ENCODE measurements at places on chromosomes 5 and 9.

GRCh38 chr9:33517373-33517772, 6.7 kb upstream of the ANKRD18B start:
- DNase-seq, result no peak

GRCh38 chr5:206927-207536, 10.9 kb downstream of the CCDC127 start:
- DNase-seq, result no peak

DNA sequence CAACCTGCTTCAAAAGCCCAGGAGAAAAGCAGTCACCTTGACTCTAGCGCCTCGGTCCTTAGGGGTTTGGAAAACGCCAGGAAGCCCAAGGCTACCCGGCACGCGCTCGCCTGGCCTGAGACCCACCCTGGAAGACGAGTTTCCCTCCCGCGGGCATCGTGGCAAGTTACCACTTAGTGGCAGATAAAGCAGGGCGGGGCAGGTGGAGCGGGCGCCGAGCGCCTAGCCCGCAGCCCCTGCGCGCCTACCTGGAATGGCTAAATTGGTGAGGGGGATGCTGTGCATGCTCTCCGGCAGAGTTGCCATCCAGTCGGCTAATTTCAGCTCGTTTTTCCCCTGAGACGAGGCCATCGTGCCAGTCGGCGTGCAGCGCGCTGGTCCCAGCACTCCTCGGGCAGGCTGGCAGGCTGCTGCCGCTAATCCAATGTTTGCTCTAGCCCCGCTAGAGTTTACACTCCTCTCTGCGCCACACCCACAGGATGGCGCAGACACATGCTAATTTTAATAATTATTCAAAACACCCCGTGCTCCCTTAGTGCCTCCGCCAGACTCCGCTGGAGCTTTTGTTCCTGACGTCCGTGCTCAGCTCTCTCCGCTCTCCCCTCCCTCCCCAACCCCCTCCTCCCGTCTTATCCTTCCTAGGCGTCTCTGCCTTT, at the start of gene PLCXD3:
Gene PLCXD3 (minus strand): TSS at position 426 of the 656 bp plus-strand sequence. CDS start 75 bp downstream, at position 351.
- DNase-seq, result no peak

GRCh38 chr5:13932561-13932960, 11.9 kb downstream of the DNAH5 start:
- no peak for DNase-seq

DNA sequence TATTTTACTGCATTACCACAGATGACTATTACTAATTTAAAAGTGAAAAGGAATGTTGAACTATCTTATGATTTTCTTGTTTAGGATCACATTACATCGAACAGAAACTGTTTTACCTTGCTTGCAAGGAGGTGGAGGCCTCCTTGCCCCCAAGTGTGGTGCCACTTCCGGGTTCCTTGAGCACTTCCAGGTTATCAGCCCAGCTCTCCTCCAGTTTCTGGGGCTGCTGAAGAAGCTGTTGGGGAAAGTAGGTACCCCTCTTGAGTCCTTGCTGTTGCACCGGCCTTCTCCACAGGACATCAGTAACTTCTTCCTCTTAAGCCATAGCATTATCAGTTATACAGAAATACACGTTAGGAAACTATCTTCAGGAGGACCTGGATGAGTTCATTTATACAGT, 278.2 kb downstream of the DMRT2 start:
- no peak for DNase-seq

DNA sequence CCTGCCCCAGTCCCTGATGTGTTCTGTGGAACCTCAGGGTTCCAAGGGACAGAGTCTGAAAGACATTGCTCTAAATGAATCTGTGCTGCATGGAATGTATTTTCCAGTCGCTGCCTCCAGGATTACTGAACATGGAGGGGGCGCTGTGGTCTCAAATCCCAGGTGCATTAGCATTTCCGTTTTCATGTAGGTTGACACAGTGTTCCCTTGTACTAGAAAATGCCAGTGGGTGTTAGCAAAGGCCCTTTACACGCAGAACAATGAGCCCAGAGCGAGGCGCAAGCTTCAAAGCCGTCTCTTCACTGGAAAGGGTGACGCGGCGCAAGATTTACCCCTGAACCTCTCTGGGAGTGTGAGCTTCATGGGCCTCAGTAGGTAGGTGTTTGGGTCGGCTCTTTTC, 308.3 kb downstream of the SLIT3 start:
- DNase-seq, result no peak

GRCh38 chr5:92554447-92555085, 1026.5 kb downstream of the NR2F1-AS1 start:
- DNase-seq, result no peak

- no peak for DNase-seq
Measured at GRCh38 chr9:124482431-124483031, 24.7 kb downstream of the NR5A1 start.

GRCh38 chr9:109994141-109994540, 213.8 kb downstream of the C9orf152 start:
- DNase-seq, result no peak

GRCh38 chr9:35294066-35294465, 132.3 kb downstream of the UNC13B start:
- DNase-seq, result no peak

- no peak for DNase-seq
Measured at GRCh38 chr9:100472788-100473275, at the start of gene TMEFF1. TSS of gene TMEFF1 (plus strand) at chr9:100473149. CDS start at chr9:100473545, 396 bp downstream.

- no peak for DNase-seq
Measured at GRCh38 chr9:136689108-136689460, 1.8 kb upstream of the AGPAT2 start.

DNA sequence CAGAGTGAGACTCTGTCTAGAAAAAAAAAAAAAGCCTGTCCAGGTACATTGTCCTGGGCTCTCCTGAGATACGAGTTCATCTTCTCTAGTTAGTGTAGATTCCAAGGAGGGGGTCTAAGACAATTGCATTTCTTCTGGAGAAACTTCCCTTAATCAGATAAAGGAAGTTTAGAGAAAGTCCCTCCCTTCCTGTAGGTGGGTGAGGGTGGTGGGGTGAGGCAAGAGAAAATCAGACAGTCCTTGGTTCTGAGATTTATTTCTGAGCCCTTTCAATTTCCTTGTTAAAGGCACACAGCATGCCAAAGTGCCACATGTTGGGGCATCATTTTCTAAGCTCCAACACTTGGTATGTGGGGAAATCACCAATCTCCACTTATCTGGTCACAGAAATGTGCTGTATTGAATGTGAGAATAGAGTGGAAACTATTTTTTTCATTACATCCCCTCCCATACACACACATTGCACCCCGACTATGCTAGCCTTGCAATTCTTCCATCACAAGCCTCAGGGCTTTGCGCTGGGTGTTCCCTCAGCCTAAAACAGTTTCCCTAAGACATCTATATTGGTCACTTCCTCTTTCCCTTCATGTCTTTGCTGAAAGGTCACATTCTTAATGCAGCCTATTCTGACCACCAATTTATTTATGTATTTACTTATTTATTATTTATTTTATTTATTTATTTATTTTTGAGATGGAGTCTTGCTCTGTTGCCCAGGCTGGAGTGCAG, 5.1 kb upstream of the TUT7 start:
- no peak for DNase-seq

DNA sequence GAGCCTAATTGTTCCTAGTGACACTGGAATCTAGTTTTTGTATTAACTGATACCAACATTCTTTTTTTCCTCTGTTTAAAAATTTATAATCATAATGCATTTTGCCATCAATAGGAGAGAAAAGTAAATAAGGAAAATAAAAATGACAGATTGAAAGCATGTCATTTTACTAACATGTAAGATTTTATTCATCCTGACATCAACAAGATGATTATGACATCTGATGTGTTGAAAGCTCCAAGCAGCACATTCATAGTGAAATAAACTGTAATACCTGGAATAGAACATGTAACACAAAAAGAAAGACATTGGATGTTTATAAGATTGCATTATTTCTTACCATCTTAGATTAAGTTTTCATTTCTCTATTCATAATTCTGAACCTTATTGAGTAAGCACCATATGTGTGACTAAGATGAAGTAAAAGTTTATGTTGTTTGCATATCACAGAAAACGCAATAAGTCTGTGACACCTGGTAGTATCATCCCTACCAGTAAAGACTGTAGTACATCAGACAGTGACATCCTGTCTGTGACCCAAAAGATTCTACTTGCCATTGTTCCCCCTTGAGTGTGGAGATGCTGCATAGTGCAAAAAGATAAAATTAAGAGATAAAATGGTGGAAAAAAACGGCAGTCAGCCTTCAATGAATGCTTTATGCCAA, 225.6 kb downstream of the PCSK5 start:
- no peak for DNase-seq

DNA sequence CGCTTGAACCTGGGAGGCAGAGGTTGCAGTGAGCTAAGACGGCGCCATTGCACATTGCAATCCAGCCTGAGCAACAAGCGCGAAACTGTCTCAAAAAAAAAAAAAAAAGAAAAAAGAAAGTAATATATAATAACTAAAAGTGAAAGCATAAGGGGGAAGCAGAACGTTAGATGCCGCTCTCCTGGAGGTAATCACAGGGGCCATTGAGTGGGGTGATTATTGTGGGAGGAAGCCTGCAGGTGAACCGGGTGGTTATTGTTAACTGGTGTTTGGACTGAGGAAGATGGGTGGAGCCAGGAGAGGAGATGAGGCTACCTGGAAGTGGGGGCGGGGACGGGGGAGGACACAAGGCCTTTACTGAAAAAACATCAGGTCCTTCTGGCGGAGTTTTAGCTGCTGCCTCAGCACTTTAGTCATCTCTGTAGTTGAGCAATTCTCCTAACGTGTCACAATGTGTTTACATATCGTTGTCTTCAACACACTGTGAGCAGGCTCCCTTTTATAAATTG, 5.3 kb upstream of the TJP2 start:
- DNase-seq, result peak; percentile 16

DNA sequence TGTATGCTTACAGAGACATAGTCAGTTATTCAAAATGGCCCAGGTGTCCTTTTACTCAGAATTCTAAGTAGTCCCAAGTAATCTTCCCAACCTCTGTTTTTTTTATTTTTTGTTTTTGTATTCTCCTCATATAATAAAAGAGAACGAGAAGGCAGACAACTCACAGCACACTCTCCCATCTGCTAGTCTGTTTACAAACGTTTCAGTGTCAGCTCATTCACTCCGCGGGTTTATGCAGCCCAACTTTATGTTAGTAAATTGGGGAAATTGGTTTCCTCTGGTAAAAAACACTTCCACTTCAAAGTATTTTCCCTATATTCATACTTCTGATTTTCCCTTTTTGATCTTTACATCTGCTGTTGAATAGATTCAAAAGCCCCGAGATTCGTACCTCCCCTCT, 347.2 kb downstream of the EFNA5 start:
- DNase-seq, result no peak

DNA sequence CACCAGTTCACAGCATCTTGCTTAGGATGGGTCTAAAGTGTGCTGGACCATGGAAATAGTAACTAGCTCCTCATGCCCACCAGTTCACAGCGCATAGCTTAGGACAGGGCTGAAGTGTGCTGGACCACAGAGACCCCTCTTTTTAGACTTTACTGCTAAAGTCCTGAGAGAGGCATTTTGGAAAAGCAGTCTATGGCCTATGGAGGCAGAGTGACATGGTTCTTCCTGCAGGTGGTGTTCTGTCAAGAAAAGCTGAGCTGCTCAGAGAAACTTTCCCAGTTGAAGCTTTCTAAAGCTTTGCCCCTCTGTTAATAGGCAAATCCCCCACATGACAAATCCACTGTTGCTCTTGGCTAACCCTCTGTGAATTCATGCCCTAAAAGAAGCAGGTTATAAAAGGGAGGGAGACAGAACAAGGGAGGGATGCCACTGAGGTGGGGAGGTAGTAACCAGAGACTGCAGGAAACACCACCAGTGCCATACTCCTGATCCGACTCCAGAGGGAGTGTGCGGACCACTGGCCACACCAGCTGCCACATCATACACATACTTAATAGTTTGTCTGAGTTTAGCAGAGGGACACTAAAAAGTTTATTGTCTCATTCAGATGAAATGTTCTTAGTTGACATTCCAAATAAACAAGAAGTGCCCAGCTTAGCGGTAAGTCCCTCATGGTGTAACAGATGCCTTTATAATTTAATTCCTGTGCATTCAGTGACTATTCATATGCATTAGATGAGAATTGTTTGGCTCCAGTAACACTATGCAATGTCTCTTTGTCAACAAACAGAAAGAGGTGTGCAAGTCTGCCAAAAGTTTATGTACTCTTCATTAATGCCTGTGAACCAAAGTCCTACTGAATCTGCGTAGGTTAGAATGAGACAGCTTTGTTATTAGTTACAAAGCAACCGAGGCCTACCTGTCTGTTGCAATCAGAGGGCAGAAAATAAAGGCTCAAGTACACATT, 236.2 kb upstream of the NFIL3 start:
- DNase-seq, result no peak

GRCh38 chr9:101443364-101443771, 7.8 kb upstream of the ALDOB start:
- DNase-seq, result no peak

DNA sequence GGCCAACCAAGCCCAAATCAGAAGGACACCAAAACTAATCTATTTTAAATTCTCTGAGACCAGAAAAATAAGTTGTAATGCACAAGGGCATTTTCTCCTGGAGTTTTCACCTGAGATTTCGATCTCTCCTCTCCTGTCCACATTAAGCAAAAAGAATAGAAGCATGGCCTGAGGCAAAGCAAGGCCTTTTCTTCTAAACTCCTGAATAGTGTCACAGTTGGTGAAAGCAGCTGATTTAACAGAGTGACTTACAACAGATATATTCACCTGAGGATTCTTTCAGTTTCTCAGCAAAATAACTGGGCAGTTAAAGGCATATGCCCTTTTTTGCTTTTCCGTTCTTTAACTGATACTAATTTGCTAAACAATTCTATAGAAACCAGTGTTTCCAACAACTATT, 547.7 kb downstream of the EFNA5 start:
- DNase-seq, result no peak

- DNase-seq, result no peak
Measured at GRCh38 chr5:170142196-170142595, 36.5 kb downstream of the FOXI1 start.

DNA sequence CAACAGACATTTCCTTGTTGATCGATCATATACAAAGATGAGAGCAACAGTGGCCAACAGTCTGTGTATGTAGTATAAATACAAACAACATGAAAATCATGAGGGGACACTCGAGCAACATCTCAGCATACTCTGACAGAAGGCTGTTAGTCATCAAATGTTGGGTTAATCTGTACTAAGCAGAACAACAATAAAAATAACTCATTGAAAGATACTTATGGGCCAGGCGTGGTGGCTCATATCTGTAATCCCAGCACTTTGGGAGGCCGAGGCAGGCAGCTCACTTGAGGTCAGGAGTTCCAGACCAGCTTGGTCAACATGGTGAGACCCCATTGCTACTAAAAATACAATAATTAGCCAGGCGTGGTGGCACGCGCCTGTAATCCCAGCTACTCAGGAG, 67.3 kb downstream of the SCAI start:
- no peak for DNase-seq

Data from stimulated activated CD4-positive, alpha-beta T cell treated with anti-CD3 and anti-CD28 coated beads, TNF-alpha, amount 100 ng/mL, for 4 hours (primary cell).